Activated T-cell treated with anti-CD3 and anti-CD28 coated beads, Interleukin-2, amount 50 U/mL, for 24 hours (primary cell): ENCODE measurements at places on chromosomes 2 and 18.

- no peak for DNase-seq
Measured at GRCh38 chr2:197416268-197416667, 18.6 kb downstream of the SF3B1 start.

DNA sequence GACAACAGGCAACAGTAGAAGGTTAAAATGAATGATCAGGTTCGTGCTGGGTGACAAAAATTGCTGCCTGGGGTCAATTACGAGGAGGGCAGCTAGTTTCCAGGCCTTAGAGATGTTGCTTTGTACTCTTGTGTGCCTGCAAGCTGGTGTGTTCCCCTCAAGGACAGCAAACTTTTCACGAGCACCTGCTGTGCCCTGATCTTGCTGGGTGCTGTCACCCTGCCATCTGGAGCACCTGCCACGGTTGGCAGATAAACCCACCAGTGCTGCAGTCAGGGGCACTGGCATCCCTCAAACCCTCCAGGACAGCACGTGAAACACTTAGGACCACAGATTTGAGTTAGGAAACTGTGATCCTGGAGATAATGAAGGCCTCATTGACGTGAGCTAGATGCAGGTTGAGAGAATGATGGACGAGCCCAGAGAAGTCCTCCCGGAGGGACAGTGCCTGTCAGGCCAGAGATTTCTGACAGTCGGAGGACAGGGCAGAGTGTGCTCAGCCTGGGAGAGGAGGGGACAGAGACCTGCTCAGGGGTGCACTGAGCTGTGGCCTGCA, 104.3 kb upstream of the RAB12 start:
- no peak for DNase-seq

- DNase-seq: no peak
Measured at GRCh38 chr18:26487437-26487836, 60.9 kb downstream of the KCTD1 start.

- no peak for DNase-seq
Measured at GRCh38 chr2:142629193-142629592, 248.3 kb upstream of the KYNU start.

- no peak for DNase-seq
Measured at GRCh38 chr18:10417664-10418063, 36.8 kb upstream of the APCDD1 start.

DNA sequence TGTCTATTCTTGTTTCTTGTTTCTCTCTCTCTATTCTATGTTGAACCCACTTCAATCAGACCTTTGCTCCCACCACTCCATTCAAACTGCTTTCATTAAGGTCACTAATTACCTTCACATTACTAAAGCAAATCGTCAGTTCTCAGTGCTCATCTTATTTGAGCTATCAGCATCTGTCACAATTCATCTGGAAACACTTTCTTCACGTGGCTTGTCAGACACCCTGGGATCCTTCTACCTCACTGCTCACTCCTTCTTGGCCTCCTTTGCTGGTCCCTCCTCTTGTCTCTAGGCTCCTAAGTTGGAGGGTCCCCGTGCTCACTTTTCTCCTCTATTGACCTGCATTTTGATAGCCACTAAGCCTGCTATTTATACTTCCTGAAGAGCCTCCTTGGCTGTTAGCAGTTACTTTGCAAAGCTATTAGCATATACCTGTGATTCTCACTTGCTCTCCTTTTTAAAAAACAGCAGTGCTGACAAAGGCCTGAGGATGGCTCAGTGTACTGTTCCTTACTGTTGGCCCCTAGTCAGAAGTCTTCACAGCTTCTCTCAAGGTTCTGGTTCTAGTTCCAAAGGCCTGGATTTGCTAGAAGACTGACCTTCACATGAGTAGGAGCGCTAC, 80.2 kb downstream of the PLEKHM3 start:
- DNase-seq: no peak

DNA sequence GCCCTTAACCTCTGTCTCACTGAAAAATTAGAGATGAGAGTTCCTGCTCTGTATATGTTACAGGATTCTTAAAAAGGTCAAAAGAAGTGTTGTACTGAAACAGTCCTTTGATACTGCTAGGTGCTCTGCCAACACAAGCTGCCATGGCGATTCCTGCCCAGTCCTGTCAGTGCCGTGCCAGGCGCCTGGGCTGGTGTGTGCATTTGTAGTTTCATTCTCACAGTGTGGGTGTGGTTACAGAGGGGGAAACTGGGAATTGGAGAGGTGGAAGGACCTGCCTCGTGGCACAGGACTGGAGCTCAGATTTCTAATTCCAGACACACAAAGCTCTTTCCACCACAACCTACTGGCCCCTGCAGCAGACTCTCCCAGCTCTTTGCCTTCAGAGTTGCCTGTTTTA, 122.3 kb upstream of the RAB6C start:
- DNase-seq: no peak

DNA sequence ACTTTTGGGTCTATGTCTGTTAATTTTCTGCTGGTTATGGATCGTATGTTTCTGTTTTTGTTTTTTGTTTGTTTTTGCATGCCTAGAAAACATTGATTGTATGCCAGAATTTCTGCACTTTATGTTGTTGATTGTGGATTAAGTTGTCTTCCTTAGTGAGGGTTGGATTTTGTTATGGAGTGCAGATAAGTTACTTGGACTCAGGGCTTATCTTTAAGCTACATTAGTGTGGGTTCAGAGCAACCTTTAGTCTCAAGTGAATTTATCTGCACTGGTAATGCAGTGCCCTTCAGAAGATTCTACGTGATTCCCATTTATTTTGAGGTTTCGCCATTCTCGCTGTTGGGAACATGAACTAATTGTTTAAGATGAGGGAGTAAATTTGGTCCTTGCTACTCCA, 32.9 kb downstream of the UBR3 start:
- DNase-seq: no peak

DNA sequence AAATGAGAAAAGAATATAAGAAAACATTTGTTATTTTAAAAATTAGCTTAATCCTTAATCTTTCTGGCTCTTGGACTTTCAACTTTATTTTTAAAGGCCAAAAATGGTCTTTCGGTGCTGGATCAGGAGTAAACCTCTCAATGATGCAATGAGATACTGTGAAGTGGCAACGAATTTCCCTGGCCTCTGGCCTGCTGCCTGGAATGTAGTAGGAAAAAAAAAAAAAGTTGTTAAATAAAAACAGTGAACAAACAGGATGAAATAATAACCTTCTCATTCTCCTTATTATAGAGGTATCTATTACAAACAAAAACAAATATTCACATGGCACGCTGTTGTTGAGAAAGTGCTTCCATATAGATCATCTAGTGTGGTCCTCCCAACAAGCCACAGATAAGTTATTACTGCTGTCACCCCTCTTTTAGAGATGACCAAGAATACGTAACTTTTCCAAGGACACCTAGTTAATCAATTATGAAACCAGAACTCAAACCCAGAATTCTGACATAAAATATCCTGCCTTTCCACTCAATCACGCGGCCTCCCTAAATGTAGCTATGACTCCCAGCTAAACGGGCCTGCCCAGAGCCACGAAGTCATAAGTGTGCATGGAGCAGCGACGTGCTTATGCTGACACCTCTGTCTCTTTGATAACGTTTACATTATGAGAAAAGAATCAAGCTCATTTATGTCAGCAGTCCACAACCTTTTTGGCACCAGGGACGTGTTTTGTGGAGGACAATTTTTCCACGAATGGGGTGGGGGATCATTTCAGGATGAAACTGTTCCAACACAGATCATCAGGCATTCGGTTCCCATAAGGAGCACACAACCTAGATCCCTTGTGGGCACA, 170.9 kb downstream of the BCL2 start:
- DNase-seq: no peak

GRCh38 chr2:172082105-172082943, 3.0 kb upstream of the DLX1 start:
- no peak for DNase-seq

DNA sequence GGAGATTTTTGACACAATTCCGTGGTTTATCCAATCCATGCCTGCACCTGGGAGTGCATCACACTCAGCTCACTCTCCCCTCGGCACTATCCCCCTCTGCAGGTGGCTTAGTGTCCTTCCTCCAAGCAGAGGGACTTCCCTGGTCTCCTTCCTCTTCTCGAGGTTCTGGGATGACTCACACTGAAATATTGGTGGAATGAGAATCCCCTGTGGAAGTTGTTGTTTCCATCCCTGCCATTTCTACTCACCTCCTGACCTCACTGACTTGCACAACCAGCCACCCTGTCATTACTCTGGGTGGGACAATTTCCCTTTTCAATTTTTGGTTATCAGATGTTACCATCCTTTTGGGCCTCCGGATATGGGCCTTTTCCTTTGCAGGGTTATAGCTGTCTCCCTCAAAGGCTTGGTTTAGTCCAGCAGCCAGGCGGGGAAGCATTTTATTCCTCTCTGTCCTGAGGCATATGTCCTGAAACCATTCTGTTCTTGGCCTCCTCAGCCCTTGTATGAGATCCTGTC, 59.9 kb downstream of the PTPRM start:
- no peak for DNase-seq

- DNase-seq: no peak
Measured at GRCh38 chr18:36312806-36313395, 15.4 kb downstream of the FHOD3 start.

DNA sequence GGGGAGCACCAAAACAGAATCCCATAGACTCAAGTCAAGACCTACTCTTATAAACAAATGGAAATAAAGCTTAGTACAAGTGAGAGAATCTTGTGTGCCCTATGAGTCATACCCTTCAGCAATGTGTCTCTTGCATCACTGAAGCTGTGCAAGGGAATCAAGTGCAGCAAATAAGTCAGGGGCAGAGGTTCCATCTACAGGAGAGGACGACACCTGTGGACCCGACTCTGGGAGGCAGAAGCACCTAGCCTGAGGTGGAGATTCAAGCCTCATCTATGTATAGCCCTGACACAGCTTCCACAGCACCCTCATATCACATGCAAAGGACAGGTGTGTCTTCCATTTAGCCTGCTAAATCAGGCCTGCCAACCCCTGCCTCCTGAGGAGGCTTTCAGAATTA, 298.2 kb downstream of the CNTNAP5 start:
- no peak for DNase-seq

- no peak for DNase-seq
Measured at GRCh38 chr18:52435301-52435700, 95.3 kb downstream of the DCC start.
